ENCODE measurements at places on chromosomes 1 and 21. TPM values are rescaled to one million over a fixed set of nuclear protein-coding genes. Genes with fewer than 3 reads are reported as not detected.
A peak's percentile ranks its signal among the peaks of the same experiment; 100 is the strongest.

DNA sequence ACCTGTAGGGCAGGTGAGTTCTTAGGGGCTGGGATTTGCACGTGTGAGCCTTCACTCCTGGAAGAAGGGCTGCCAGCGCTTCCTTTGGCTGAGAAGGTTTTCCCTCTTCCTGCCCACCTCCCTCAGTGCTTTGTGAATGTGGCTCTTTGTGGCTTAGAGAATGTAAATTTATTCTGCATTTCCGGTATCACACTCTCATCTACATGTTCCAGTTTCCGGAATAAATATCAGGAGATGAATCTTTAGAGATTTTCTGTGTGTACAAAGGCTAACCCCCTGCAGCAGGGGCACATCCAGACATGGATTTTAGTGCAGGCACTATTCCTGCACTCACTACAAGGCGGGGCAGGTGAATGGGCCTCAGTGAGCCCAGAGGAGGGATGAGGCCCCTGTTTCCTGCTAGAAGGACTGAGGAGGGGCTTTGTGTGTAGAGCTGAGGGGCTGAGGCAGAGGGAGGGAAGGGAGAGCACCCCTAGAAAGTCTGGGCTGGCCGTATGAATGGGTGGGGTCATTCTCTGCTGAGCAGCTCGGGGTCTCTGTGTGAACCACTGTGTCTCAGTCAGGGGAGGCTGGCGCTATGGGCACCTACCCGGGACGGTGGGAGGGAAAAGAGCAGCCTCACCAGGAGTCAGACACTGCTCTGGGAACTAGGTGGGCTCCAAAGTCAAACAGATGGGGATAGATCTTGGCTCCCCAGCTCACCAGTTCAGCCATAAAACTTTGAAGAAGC lies 207.5 kb downstream of the MATN1 start:
- no peak for DNase-seq

DNA sequence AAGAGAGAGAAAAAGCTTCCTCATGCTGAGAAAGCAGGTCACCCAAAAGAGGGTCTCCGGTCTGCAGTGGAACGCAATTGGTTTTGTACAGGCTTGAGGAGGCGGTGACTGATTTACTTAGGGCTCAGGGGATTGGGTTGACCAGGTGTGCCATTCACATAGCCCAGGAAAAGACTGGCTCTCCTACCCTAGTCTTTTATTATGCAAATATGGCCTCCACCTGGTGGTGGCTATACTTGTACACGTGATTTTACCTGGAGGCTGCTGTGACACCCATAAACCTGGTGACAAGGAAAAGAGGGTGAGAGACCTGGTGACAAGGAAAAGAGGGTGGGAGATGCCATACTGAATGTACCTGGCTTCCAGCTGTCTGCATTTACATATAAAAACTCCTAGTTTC lies 49.9 kb downstream of the DNTTIP2 start:
- DNase-seq: no peak

DNA sequence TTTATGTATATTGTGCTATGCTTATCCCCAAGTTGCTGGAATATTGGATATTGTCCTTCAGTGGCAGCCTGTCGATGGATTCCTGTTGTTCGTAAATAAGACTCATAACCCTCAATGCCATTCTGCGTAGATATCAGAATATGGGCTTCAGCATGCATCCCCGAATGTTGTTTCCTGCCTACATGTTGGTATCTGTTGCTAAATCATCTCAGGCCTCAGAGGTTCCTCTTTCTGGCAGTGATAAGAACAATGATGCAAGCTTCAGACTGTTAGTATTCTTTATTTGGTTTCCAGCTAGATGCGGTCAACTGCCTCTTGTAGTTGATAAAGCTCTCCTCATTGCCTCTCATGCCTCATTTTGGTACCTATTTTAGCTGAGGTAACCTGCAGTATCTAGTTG lies 2082.6 kb downstream of the MRPL39 start:
- DNase-seq: no peak

DNA sequence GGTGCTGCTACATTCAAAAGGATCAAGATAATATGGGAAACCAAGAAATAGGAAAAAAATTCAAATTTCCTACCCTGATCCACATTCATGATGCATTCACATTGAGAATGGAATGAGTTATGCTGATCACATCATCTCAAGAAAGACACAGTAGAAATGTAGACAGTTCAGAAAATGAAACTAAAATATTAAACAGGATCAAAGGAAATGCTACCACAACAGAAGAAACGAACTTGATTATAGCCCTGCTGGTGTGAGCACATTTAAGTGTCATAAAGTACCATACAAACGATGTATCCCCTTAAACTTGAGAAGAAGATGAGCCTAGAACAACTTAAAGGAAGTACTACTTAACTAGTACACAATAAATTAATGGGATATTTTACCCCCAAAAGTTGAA lies 21.3 kb downstream of the SYDE2 start:
- no peak for DNase-seq

DNA sequence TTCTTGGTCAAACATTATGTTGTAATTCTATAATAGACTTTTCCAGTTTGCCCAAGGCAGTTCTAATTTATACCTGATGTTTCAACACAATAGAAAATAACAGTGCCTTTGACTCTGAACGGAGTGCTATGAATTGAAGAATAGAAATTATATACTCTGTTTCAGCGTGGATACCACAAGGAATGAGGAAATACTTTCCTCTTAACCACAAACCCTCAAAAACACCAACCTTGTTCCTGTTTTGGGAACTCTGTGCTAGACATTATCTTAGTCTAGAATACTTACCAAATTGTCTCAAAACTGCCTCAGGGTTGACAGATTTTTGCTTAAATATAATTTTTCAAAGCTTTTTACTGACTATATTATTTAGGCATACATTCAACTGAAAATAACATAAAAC lies 1629.3 kb downstream of the MRPL39 start:
- DNase-seq: no peak

DNA sequence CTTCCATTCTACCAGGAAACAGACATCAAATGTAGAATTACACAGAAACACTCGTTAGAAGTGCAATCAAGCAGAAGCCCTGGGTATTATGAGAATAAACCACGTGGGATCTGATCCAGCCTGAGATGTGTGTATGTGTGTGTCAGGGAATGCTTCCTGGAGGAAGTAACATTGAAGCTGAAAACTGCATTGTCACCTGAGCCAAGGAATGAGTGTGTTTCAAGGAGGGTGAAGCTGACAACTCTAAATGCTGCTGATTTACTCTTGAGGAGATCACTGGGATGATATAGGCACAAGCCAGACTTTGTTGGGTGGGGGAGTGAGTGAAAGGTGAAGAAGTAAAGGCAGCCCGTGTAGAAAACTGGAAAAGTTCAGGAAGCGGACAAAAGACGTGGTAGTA lies 27.6 kb downstream of the FAAH start:
- no peak for DNase-seq

DNA sequence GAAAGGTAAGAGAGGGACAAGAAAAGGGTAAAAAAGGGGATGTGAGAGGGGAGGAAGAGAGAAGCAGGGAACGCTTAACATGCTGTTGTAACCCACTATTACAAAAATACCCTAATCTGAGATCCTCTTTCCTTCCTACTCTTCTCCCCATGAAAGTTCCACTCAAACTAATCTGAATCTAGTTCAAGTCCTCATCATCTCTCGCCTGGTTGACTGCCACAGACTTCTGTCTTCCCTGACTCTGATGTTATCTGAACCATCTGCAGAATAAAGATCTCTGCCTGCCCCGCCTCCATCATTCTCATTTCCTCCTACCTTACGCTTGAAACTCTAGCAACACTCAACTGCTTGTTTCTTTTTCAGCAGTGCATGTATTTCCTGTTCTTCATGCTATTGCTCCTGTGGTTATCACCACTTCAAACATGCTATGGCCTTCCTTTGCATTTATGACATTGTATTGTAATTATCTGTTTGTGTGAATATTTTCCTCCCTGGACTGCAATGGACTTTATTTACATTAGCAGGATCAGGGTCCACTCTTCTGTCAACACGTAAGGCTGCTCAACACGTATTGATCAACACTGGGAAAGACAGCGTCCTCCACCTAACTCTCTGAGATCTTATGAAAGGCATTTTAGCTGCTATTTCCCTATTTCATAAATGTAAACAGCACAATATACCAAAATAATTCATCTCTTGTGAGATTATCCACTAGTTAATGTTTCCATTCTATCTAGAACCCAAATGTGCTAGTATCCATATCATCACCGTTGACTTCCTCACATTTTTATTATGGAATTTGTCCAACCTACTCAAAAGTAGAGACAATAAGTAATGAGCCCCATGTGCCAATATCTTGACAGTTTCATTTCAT lies 215.5 kb upstream of the USP25 start:
- DNase-seq: peak; percentile 71

GRCh38 chr1:159851407-159851806 lies 11.1 kb downstream of the VSIG8 start:
- no peak for DNase-seq

- no peak for DNase-seq
Observed at GRCh38 chr1:178933105-178933561, 62.3 kb upstream of the ANGPTL1 start.

DNA sequence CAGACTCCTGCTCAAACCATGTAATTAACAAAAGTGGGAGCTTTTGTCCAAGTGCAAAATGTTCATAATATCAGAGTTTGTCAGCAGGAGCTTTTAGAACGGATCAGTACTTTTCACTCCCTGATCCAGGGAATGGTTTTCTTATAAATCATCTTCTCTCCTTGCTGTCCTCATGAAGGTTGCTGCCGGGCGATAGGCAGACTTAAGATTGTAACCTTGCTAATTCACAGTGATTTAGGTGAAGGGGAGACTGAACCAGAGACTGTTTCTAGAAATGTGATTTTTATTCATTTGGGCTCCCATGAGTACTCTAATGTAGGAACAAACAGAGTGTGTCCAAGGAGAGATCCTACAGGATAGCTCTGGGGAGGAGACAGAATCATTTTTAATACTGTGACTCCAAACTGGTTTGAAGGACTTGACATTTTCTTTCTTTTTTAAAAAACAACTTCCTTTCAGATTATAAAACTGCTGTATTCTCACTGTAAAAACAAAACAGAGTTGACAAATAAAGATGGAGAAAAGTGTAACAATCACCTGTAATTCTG lies 23.7 kb downstream of the ELAVL4 start:
- no peak for DNase-seq

DNA sequence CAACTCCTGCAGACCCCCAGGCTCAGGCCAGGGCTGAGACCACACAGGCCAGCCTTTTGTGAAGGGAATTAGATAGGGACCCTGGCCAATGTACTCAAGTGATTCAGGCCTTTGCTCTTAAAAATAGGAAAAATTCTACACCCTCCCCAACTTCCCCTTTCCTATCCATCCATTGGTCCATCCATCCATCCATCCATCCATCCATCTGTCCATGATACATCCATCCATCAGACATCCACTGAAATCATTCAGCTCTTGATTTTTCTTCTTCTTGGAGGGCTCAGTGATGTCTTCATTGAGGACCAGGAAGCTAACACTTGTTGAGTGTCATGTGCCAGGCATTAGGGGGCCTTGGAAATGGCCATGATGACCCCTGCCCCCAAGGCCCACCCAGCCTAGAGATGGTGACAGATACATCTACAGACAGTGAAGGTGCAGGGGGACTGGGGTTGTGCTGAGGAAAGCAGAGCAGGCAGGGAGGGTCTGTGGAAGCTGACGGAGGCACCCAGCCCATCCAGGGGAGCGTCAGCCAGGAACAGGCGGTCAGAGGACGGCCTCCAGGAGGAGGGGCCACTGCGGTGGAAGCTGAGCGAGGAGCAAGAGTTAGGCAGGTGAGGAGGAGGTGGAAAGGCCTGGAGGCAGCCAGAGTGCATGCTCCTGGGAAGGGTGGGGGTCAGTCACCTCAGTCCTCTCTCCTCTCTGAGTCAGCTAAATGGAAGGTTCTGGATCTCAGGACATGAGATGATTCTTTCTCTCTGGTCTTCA lies 81.9 kb downstream of the EPHB2 start:
- no peak for DNase-seq

DNA sequence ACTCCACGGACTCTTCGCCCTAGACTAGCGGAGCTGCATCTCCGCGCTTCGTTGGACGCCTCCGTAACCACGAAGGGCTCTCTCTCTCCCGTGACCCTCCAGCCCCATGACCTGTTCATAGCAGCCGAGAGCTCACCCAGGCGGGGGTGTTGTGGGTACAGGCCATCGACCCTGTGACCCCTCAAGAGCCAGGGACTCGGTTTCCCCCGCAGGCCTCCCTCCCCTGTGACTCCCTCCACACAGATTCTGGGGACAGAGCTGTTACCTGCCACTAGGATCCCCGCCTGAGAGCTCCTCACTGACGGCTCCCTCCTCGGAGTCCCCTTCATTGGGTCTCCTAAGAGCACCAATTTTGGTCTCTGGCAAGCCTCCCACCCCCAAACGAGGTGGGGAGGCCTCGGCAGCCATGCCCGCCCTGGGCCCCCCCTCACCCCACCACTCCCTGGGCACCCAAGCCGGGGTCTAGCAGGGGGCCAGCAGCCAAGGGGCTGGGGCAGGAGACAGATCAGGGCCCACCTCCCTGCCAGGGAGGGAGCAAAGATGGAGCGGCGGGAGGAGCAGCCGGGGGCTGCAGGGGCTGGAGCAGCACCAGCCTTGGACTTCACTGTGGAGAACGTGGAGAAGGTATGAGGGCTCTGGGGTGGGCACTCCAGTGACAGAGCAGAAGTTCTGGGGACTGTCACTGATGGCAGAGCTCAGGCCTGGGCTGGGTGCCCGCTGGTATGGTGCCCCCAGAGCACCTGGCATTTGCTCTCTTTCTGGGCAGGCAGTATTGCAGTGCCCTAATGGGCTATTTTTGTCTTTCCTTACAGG lies 517 bp downstream of the IPO13 start:
- no peak for DNase-seq

DNA sequence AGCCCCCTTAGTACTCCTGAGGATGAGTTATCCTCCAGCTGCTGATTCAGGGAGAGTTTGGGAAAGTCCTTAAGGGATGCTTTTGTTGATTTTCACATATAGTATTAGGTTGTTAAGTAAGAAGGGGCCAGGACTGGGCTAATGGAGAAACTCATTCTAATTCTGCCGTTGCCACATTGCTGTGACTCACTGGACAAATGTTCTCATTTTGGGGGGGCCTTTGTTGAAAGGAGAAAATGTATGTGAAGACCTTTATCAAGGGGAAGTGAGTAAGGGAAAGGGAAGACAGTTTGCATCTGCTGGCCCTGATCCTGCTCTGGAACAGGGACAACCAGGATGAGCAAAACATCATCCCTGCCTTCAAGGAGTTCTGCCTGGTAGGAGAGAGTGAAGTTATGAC lies 123.2 kb upstream of the FGGY start:
- DNase-seq: no peak

DNA sequence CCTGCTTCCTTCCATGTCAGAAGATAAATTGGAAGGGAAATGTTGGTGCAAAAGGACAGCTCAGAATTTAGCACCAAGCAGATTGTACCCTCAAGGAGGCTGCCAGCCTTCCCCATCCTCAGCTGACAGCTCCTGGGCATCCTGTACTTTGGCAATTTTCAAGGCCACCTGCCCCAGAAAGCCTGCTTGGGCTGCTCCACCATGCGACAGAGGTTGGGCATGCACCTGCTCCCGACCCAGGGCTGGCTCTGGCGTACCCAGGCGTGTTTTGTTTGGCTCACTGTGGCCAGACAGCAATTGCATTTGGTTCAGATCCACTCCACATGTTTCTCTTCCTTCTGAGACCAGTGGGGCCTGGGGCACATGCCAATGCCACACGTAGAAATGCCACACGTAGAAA lies 547.8 kb downstream of the NPHP4 start:
- no peak for DNase-seq

Gene IGSF21
- 0.96 TPM for total RNA-seq

Gene FNDC10
- total RNA-seq: 3.1 TPM

Gene MX1
- 31.2 TPM for total RNA-seq

Gene FHL3
- total RNA-seq: 34.1 TPM

Gene DENND2C
- total RNA-seq: 0.87 TPM

Gene RASSF5
- total RNA-seq: 5.3 TPM

Gene BATF3
- total RNA-seq: 2.9 TPM

Gene CDA
- total RNA-seq: 60.9 TPM

Gene LUZP1
- total RNA-seq: 48.4 TPM

Gene BMP8A
- total RNA-seq: 8.2 TPM

All from mucosa of descending colon (tissue), 3 donors.